Activated naive CD8-positive, alpha-beta T cell treated with anti-CD3 and anti-CD28 coated beads, Interleukin-2, amount 10 ng/mL, durations not matched to agents 7 days and 5 days (primary cell): ENCODE measurements at places on chromosomes 6 and 20.

DNA sequence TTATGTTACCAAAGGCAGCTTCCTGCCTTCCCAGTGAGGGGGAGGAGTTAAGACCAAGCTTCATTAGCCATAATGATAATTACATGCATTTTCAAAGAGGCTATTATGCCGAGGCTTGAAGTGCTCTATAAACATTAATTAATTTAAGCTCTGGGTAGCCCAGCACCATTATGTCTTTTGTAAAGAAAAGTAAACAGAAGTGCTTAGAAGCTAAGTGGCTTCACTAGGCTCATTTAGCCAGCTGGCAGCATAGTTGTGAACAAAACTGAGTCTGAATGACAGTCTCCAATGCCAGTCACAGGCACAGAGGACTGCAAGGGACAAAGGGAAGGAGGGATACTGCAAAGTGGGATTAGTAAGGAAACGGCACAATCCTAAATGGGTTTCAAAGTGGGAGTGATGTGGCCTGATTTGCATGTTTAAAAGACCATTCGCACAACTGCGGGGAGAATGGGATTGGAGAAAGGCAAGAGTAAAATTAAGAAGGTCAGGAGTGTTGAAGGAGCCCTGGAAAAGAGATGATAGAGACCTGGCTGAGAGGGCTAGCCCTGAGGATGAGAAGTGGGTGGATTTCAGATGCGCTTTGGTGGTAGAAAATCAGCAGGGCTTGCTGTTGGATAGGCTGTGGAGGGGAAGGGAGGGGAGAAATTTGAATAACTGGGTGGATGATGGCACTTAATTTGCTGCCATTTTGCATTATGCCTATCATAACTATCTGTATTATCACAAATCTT lies 20.1 kb upstream of the ISM1 start:
- DNase-seq: no peak

DNA sequence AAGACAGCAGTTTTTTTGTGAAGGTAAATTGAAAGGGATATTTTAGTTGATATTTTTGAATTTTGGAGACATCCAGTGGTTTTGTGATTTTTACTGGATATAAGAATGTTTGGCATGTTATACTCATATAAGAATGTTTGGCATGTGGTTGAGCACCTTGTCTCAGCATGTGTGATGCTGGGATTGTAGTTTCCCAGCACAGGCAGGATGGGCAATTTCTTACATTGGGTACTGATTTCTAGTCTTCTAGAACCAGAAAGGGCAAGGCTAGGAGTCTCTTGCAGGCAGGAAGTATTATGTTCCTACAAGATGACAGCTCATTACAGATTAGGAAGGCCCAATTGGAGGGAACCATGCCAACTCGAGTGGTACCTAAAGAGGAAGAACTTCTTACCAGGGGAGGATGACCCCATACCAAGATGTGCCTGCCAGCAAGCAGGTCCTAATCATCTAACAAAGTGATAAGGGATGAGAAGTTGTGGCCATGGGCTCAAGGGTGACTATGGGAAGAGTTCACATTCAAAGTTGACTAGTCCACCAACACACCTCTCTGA lies 377.8 kb downstream of the UTRN start:
- no peak for DNase-seq

DNA sequence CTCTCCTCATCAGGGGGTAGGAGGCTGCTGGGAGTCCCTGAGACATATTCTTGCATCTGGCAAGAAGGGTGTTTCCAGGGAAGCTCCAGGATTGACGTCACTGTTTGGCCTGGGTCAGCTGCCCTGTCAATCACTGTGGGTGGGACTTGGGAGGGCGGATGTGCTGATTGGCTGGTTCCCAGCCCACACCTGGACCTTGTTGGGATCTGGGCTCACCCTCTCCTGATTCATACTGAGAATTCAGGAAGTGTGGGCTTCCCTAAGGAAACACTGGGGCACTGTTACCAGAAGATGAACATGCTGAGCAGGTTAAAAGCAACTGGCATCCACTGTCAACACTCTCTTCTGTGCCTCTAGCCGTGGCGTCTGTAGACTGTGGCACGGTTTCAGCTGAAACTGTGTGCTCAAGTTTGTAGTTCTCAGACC lies 36.5 kb downstream of the CDH26 start:
- DNase-seq: no peak

DNA sequence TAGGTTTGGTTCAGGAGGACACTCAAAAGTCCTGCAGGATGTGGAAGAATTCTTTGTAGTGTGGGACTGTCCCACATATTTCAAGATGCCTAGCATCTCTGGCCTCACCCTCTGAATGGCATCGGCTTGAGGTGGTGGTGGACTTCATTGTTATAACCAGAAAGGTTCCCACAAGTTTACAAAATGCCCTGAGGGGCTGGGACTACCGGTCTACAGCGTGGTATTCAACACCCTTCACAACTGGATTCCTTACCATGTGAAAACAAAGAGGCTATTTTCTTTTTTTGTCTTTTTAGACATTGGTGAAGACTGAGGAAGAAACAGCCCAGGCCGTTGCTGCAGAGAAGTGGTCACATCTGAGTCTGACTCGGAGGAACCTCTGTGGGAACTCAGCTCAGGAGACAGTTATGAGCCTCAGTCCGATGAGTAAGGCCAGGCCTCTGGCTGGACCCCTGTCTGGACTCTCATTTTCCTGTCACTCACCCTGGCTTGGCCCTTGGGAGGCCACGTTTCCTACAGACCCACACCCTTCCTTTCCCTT lies 15.2 kb downstream of the PGBD1 start:
- DNase-seq: no peak
